ENCODE measurements at places on chromosomes 7 and 10.

GRCh38 chr7:66634816-66635215 is 6.1 kb downstream of the KCTD7 start:
- DNase-seq = no peak

DNA sequence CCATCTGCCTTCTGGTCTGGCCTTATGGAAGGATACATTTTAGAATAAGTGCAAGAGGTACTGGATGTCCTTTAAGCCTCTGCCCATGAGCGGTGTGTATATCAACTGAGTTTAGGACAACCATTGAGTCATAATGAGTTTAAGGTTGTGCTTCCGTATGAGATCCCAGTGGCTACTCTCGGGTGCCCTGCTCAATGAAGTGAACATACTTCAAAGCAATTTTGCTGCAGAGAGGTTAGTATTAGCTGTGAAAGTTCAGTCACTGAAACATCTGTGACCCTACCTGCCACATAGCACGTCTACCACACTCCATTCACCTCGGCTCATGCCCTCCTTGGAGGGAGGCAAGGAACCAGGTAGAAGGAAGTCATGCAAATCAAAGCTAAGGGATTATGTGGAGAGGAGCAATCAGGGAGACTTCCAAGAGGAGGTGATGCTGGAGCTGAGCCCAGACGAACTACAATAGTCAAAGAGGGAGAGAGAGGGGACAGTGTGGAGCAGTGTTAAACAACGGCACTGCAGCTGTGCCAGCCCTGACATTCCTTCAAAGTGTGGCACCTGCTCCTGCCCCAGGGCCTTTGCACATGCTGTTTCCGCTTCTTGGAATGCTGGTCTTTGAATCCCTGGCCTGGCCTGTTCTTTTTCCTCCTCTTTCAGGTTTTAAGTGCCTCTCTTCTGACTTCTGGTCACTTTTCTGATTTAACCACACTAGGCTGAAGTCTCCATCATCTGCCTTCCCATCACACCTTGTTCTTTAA is 25.4 kb downstream of the BTBD16 start:
- DNase-seq = no peak

DNA sequence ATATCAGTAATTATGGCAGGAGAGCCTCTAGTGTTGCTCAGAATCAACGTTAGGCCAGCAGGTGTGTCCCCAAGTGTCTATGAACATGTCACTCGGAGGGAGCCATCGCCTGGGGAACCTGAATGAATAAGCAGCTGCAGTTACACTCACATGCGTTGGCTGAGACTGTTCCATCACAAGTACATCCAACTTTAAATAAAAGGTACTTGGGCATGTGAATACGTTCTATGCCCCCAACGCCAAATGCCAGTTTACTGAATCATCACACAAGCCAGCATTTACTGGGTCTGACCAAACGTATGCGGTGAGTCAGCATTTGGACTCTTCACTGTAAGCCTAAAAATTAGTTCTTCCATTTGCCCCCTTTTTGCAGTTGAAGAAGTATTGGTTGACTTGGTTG is 207.6 kb upstream of the PLXNA4 start:
- no peak for DNase-seq

DNA sequence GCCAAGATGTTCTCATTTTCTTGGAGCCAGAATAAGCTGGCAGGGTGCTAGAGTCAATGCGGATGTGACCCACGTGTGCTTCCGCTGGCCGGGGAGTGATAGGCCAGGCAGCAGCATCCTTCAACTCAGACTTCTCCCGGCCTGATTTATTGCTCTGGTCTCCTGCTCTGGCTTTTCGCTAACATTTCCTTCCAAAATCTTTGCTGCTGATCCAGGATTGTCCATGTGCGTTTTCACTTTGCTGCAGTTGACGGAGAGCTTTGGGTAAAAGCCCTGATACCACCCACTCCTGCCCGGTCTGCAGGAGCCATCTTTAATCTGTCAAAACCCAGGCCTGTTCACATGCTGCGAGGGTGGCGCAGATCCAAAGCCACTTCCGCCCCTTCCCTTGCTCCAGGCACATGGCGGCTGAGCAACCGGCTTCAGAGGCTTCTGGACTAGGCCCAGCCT is 106.8 kb downstream of the CYP26A1 start:
- peak; percentile 83 for DNase-seq

GRCh38 chr7:94810496-94810895 is 96.9 kb upstream of the PPP1R9A start:
- no peak for DNase-seq

DNA sequence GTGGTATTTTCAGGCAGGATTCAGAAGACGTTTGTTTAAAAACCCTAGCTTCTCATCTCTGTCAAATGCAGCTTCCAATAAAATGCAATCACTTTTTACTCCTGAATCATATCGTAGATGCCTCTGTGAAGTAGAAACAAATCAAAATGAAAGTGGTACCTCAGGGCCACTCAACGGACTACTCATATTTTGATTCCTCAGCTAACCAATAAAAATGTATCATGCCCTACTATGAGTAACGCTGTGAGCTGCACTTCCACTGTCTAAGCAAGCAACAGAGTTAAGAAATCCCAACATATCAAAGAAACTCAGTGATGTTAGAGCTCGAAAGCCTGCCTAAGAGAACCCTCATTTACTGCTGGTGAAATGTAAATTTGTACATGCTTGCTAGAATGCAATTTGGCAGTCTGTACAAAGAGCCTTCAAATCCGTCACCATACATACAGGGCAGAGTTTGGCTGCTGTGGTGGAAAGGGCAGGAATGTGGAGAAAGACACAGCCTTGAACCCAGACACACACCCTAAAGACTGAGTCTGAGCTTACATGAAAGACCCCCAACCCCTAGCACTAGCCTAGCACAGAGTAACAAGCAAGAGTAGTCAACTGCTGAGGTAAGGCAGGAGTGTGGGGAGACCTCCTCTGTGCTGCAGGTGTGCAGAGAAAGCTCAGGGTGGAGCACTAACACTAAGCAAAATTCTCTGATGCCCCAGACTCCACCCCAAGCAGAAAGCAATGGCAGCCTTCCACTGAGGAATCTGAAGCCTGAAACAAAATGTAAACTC is 151.5 kb downstream of the ANK3 start:
- peak; percentile 16 for DNase-seq
